ENCODE measurements at places on chromosomes 2 and 18.

DNA sequence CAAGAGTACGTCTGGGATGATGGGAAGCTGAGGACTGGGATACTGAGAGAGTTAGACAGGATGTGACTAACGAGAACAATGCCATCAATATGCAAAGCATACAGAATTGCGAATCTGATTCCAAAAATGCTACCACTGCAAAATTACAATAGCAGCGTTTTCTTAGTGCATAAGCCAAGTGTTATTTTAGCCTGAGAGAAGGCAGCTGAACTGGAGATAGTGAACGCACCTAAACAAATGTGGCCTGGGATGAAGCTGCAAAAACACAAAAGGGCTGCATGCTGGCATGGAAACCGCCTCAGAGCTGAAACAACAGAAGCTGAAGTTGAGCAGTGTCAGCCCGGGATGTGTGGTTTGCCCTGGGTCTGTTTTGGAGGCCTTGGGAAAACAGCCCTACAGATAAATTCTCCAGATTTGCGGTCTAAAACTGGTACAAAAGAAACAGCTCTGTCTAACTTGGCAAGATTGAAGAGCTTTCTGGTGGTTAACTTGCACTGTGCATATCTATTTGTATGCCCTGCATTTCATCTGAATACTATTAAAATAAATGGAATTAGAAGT lies 45.5 kb downstream of the LYPD6 start:
- DNase-seq = no peak

GRCh38 chr2:84832772-84833461 lies 48.0 kb downstream of the TRABD2A start:
- no peak for DNase-seq

DNA sequence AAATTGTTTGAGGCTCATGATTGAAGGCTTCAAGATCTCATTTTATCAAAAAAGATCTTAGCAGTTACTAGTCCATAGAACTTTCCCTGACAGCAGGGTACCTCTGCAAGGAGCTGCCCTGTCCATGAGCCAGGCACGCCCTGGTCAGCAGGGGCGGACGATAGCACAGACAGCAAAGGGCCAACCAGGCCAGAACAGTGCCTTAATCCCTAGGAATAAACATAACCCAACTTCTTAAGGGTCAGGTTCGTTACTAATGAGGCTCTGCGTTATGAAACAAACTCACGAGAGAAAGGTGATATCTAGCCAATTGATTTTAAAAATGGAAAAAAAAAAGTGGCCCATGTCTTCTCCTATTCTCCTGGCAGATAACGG lies 59.2 kb downstream of the BCL2 start:
- no peak for DNase-seq

GRCh38 chr2:197115325-197115724 lies 188.8 kb upstream of the PGAP1 start:
- no peak for DNase-seq

DNA sequence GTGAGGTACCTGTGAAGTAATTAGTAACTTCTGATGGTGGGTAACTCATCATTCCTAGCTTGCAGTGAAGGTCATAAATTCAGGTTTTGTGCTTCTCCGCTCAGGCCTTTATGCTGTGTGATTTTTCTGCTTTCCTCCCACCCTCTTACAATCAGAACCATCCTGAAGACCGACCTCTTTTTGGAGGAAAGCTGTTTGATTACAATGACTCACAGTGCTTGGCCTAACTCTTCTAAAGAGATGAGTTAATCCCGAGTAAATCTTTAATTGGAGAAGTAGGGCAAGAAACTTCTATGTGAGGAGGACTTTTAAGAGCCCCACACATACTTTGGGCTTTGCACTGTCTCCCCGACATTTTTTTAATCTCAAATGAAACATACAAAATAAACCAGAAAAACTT lies 53.1 kb downstream of the TTC27 start:
- no peak for DNase-seq

GRCh38 chr2:24342110-24342910 lies 18.0 kb downstream of the ITSN2 start:
- no peak for DNase-seq

DNA sequence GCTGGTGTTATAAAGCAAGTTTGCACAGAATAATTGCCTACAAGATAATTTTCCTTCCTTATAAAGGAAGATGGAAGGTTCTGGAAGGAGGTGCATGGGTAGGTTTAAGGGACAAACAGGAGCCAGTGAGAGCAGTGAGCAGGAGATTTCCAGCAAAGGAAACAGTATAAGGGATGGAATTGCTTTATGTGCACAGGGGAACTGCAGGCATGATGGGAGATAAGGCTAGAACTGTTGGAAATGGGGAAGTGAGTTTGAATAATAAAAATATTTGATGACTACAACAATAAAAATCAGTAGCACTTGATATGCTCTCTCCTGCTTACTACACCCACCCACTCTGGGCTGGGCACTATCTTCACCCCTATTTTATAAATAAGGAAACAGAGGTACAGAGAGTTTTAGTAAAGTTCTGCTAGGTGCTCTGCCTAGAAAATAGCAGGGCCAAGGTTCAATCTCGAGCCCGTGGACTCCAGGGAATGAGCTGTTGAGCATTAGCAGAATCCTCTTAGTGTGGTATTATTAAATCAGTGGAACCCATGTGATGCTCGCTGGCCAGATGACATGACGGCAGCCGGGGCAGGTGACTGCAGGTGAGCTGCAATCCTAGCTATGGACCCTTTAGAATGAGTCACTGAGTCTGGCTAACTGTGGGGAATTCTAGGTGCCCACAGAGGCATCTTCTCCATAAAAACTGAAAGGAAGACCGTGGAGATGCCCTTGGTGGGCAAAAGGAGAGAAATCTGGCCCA lies 302.5 kb downstream of the PIEZO2 start:
- DNase-seq = no peak

GRCh38 chr18:73939391-73939790 lies 208.2 kb downstream of the FBXO15 start:
- DNase-seq = no peak

DNA sequence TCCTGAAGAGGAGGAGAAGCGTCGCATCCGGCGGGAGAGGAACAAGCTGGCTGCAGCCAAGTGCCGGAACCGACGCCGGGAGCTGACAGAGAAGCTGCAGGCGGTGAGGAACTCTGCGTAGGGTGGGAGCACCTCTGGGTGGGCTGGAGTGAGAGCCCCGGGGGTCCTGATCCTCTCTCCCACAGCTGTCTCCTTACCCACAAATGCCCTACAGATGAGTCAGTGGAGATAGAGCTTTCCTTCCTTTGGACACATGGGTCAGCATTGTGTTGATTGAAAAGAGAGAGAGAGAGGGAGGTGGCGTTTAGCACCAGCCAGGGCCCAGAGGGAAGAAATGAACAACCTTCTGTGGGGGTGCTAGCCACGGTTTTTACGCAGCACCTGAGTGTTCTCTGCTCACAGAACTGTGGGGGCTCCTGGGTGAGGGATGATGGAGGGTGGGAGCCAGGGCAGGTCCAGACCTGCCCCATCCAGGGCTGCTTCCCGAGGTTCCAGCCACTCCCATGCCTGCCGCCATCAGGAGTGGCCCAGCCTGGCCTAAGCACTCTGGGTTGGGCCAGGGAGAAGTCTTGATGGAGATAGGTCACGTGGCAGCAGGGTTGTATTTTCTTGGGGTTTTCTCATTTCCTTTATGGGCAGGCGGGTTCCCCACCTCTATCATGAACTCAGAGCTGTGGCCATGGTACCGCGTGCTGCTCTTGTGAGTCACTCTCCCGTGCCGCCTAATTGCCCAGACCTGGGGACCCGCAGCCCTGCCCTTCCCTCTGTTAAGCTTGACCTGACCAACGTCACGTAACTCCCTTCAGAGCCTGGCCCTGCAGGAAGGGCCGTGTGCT lies 16.3 kb downstream of the FOSL2 start:
- DNase-seq = peak; percentile 61

GRCh38 chr2:241959751-241960269 lies 90.3 kb downstream of the RTP5 start:
- DNase-seq = no peak

DNA sequence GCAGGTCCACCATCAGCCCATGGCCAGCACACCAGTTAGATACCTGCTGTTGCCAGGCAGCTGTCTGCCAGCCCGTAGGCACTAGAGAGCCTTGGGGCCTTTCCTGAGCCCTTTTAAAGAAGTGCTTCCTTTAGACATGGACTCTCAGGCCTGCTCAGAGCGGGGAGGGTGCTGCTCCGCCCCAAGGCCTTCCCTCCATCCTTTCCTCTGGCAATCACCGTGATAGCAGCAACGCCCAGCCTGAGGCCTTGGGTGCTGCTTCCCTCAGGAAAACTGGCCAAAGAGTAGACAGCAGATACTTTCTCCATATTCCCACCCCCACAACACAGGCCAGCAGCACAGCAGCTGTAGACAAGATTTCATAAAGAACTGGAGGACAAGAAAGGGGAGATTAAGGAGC lies 22.3 kb upstream of the C1QL2 start:
- DNase-seq = no peak

DNA sequence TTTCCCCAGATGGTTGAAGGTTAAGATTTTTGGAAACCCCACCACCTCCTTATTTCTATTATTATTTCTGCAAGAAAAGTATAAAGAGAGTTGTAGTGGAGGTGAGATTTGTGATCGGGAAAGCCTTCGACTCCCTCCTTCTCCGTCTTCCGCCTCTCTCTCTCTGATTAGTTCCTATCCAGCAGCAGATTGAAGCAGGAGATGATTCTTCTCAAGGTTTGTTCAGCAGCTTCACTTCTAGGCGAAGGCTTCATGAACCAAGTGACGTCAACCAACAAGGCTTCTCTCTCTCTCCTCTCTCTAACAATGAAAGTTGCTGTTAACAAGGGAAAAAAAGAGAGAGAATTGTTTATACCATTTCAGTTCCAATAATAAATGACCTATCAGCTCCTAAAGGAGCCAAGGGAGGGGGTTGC lies at the start of gene BAZ2B:
BAZ2B (minus strand) TSS at position 263 of the 416 bp plus-strand sequence. CDS start 137,829 bp downstream, outside the sequence.
- no peak for DNase-seq

DNA sequence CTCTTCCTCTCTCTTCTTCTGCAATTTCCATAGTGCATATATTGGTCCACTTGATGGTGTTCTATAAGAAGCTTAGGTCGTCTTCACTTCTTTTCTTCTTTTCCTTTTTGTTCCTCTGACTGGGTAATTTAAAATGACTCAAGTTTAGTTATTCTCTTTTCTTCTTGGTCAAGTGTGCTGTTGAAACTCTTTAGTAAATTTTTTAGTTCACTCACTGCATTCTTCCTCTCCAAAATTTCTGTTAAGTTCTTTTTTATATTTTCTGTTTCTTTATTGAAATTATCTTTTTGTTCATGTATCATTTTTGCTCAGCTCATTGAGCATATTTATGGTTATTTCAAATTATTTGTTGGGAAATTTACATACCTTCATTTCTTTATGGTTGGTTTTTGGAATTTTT lies 32.7 kb upstream of the ZSWIM2 start:
- DNase-seq = no peak

DNA sequence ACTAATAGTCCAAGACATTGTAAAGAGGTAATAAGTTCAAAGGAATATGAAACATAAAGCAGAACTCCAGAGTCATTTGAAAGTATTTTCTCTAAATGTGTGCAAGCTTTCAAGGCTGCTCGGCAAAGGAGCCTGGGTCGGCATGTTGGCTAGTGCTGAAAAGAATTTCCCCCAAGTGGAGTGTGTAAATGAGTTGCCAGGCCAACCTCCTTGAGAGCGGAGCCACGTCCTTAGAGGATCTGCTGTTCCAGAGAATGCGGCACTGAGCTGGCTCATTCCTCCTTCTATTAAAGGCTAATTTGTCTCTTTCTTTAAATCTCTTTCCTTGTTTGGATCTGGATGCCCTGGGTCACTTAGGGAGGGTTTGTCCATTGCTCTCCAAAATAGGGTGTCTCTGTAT lies 127.5 kb downstream of the RDH14 start:
- DNase-seq = no peak

GRCh38 chr2:217928324-217929181 lies 74.2 kb downstream of the TNS1 start:
- DNase-seq = no peak

DNA sequence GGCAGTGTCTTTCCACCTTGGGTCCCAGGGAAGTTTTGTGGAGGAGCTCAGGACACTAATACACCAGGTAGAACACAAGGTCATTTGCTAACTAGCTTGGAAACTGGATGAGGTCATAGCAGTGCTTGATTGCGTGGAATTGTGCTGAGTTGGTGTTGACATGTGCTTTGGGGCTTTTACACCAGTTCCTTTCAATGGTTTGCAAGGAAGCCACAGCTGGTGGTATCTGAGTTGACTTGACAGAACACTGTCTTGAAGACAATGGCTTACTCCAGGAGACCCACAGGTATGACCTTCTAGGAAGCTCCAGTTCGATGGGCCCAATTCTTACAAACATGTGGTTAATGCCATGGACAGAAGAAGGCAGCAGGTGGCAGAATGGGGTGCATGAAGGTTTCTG lies 5.9 kb downstream of the CTLA4 start:
- no peak for DNase-seq

- DNase-seq = no peak
Measured at GRCh38 chr18:70074116-70074515, 126.4 kb upstream of the CD226 start.
